GM13976 (cell line): ENCODE measurements at places on chromosomes 1 and 21.

DNA sequence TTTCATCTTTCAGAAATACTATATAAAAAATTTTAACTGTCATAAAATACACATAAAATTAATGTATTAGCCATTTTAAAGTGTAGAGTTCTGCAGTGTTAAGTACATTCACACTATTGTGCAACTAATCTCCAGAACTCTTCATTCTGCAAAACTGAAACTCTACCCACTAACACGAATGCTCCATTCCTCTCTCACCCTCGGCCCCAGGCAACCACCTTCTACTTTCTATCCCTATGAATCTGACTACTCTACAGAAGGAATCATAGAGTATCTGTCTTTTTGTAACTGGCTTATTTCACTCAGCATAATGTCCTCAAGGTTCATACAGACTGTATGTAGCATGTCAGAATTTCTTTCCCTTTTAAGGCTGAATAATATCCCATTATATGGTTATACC lies 43.4 kb downstream of the LTN1 start:
- no peak for DNase-seq

DNA sequence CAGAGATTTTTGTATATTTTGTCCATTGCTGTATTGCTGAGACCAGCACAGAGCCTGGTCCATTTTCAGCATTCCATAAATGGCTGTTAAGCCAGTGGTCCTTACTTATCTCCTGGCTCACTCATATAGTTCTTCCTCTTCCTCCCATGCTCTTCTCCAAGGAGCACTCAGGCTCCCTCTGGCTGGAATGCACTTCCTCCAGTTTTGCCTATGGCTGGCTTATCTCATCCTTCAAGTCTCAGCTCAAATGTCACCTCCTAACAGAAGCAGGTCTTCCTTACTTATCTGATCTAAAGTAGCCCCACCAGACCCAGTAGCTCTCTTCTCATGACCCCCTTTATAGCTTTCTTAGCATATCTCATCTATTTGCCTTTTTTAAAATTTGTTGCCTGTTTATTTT lies 146.9 kb downstream of the SLC30A10 start:
- DNase-seq: no peak

GRCh38 chr1:25011943-25012638 lies 82.0 kb upstream of the RUNX3 start:
- DNase-seq: no peak

DNA sequence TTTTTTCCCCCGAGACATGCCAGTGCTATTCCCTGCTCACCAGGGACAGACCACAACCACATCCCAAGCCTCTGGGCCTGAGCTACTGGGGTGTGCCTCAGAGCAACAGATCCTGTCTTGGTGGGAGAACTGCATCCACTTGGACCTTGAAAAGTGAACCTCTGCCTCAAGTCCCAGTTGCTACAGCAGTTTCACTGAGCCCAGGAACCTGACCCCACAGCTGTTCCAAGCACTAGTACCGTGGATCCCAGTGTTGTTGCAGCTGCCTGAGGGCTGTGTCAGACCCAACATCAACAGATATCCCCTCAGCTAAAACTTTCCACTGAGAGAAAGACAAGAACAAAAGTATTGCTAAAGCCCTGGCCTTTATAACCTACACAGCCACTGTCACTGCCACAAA lies 373.0 kb downstream of the PLPP3 start:
- no peak for DNase-seq

GRCh38 chr1:72066431-72066830 lies 215.9 kb downstream of the NEGR1 start:
- no peak for DNase-seq

DNA sequence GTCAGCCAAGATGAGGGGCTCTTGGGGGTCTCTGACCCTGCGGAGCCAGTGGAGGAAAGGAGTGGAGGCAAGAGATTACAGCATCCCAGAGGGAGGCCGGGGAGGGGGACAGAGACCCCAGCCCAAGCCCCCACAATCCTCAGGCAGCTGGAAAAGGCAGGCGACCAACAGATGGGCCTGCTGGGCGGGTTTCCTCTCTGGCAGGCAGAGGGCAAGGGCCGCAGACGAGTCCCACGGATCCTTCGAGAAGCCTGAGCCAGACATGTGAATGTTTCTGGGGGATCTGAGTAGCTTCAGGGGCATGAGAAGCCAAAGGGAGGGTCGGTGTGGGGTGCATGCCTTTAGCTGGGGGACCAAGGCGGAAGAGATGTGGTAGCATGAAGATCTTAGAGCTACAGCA lies 2.1 kb upstream of the PLEKHA6 start:
- no peak for DNase-seq

GRCh38 chr1:230824919-230825721 lies 43.2 kb downstream of the C1orf198 start:
- DNase-seq: no peak

GRCh38 chr1:160346463-160346862 lies 3.3 kb downstream of the NCSTN start:
- no peak for DNase-seq

DNA sequence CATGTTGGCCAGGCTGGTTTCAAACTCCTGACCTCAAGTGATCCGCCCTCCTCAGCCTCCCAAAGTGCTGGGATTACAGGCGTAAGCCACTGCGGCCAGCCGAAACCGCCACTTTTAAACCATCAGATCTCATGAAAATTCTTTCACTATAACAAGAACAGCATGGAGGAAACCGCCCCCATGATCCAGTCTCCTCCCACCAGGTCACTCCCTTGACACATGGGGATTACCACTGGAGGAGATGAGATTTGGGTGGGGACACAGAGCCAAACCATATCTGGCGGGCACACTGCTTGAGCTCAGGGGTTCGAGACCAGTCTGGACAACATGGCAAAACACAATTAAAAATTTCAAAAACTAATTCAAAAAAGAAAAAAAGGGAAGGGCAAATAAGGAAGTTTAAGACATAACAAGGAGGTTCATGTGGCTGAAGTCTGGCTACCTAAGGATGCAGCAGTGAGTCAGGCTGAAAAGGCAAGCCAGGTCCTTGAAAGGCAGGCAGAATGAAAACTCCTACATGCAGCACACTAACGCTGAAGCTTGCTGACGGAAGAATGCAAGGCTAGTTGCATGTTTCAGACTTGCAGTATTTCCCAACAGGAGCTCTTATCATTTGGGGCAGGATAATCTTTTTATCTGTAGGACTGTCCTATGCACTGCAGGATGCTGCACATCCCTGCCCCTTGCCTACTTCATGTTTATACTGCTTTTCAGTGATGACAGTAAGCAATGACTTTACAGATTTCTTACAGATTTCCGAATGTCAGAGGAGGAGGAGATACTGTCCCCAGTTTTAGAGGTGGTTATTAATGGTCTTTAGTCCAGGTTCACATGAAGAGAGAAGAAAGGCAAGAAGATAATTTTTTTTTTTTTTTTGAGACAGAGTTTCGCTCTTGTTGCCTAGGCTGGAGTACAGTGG lies 49.3 kb downstream of the FBXO42 start:
- no peak for DNase-seq

- peak; percentile 64 for DNase-seq
Observed at GRCh38 chr1:55214934-55215193, 300 bp downstream of the USP24 start.

- DNase-seq: no peak
Observed at GRCh38 chr1:5989731-5990271, 2.4 kb downstream of the NPHP4 start.

DNA sequence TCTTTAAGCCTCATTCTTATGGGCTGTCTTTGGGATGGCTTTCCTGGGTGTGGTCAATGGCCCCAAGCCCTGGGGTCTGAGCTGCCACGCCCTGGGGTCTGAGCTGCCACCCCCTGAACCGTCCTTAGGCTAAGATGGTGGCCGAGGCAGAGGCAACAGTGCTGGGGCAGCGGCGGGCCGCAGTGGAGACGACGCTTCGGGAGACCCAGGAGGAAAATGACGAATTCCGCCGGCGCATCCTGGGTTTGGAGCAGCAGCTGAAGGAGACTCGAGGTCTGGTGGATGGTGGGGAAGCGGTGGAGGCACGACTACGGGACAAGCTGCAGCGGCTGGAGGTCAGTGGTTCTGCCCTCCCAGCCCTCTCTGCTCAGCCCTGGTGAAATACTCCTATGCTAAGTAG lies 10.3 kb upstream of the TUFT1 start:
- no peak for DNase-seq

DNA sequence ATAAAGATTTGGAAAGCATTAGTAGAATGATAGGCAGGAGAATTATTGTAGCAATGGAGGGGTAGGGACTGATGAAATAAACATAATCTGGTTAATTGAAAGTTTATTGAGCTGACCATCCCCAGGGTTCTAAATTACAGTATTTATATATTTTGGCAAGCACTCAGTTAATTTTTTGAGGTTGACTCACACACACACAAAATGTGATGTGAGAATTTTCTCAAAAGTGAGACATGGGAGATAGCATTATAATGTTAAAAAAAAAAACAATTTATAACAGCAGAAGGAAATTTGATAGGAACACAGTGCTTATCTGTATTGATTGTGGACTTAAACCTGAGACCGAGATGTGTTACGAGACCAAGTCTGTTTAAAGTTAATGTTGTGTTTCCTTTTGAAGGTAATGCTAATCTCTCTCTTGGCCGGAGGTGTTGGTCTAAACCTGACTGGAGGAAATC lies 24.6 kb downstream of the TRIM45 start:
- DNase-seq: no peak

GRCh38 chr1:67716800-67717199 lies 31.8 kb downstream of the GADD45A start:
- DNase-seq: no peak

GRCh38 chr1:54803761-54804470 lies 2.8 kb upstream of the TTC22 start:
- no peak for DNase-seq

- DNase-seq: no peak
Observed at GRCh38 chr1:246569248-246570238, 3.3 kb downstream of the CNST start.

- DNase-seq: no peak
Observed at GRCh38 chr1:77434967-77435366, 153.1 kb downstream of the AK5 start.

GRCh38 chr1:58345215-58346035 lies 201.1 kb downstream of the OMA1 start:
- DNase-seq: no peak

DNA sequence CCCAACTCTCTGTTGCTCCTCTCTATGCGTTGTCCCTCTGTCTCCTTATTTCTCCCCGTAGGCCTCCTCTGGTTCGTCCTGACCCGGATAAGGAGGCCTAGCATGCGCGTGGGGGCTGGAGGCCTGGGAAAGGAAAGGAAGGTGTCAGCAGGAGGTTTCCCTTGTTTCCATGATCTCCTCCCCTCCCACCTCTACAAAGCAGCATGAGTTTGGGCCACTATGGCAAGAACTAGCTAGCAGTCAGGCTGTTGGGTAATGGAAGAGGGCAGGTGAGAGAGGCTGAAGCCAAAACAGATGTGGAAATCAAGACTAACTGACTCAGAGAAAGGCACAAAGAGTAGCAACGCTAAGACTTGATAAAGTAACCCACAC lies 687 bp upstream of the SEMA6C start:
- DNase-seq: no peak

DNA sequence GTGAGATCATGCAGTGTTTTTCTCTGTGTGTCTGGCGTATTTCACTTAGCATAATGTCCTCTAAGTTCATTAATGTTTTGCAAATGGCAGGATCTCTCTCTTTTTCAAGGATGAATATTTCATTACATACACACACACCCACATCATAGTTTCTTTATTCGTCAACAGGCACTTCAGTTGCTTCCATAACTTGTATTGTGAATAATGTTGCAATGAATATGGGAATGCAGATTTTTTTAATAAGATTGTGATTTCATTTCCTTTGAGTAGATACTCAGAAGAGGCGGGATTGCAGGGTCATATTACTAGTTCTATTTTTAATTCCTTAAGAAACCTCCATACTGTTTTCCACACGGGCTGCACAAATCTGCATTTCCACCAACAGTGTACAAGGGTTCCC lies 134.0 kb downstream of the CLEC20A start:
- no peak for DNase-seq

GRCh38 chr1:217590598-217590997 lies 40.3 kb downstream of the GPATCH2 start:
- DNase-seq: no peak

DNA sequence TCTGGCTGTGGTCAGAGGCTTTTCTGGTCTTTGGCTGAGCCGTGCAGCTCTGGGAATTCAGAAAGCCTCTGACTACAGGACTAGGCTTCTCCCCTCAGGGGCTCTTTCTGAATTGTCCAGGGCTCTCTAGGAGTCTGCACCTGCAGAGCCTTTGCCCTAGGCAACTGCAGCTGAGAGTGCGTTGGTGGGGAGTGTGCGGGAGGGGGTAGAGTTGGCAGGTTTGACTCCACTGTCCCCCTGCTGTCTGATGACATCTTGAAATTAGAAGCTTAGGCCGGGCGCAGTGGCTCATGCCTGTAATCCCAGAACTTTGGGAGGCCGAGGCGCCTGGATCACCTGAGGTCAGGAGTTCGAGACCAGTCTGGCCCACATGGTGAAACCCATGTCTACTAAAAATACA lies 32.9 kb downstream of the KIAA1614 start:
- DNase-seq: no peak

DNA sequence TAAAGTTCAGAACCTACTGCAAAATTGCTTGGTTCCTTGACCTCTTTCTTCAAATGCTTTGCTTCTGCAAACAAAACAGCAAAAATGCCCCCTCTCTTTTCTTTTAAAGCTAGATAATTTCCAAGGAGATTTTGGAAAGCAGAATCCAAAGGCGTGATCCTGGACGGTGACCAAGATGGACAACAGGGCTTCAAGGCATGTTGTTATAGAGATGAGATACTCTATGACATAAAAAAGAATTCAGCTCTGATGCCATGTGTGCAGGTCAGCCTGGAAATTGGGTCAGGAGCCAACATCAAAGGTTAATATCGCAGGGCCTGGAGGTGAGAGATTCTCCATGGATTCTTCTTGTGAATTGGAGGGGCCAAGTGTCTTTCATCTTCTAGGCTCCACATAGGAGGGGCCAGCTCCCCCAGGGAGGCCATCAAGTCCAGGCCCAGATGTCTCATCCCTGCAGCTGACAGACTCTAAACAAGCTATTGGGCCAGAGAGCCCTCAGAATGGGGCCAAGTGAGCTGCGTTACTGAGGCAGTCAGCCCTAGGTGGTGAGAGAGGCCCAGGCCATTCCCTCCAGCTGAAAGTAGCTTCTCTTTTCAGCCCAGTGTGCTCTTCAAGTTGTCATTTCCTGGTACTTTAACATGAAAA lies 45.5 kb downstream of the NMNAT2 start:
- no peak for DNase-seq

- no peak for DNase-seq
Observed at GRCh38 chr1:53409695-53410094, 49.5 kb upstream of the DMRTB1 start.

GRCh38 chr1:24505816-24506215 lies 3.2 kb downstream of the RCAN3 start:
- DNase-seq: no peak

DNA sequence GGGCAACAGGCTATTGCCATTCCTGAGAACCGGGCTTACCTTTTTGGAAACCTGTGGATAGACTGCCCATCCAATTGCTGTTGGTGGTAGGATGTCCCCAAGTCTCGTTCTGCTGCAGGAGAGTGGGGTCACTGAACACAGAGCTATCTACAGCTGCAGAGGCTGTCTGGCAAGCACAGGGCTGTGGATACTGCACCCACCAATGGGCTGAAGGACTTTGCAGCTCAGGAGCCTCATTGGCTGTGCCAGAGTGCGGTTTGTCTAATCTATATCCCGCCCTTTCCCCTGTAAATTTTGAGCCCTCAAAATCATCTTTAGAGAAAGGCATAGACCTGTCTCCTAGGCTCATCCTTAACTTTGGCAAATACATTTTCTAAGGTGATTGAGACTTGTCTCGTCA lies 15.3 kb downstream of the RNF187 start:
- DNase-seq: no peak
